Stimulated activated CD8-positive, alpha-beta memory T cell treated with anti-CD3 and anti-CD28 coated beads, Interleukin-7, amount 100 ng/mL, for 1 hour (primary cell): ENCODE measurements at places on chromosomes 6 and 20.

DNA sequence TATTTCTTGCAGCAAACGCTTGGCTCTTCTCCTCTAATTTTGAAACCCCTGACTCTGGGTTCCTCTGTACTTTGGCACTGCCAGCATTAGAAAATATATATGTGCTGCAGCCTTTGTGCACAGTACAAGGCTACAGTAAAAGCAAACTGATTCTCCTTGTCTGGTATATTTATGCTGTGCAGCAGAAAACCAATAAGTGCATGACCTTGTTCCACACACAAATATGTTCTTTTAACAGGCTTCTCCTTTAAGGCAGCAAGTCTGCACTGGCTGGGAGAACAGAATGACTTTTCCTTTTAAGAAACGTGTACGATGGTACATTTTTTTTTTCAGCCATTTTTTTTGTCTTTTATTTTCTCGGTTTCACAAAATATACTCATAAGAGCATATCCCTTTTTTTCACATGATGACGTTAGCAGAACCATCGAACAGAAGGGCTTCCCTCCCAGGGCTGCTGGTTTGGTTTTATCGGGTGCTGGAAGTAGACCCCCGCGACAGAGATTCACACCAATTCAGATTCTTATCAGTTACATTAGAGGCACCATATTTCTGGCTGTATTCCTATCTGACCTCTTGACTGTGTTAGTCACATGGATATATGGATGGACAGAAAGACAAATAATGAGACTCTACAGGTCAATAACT lies 129.9 kb upstream of the ARID1B start:
- DNase-seq = no peak

DNA sequence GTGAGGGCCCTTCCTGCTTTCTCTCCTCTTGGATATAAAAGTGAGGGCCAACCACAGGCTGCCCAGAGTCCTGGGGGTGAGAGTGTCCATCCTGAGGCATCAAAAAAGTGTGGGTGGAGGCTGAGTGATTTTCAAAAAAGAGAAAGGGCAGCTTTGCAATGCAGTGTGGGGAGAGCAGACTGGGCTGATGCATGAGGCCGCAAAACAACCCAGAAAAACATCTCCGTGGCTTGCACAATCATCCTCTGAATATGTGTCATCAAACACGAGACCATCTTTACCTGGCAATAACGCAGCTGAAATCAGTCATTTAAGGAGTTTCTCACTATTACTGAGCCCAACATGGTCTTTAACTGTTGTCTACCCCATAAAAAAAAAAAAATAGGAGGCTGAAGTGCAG lies 191.2 kb upstream of the SOX4 start:
- DNase-seq = no peak

GRCh38 chr6:36683145-36683655 lies 4.7 kb downstream of the CDKN1A start:
- no peak for DNase-seq

DNA sequence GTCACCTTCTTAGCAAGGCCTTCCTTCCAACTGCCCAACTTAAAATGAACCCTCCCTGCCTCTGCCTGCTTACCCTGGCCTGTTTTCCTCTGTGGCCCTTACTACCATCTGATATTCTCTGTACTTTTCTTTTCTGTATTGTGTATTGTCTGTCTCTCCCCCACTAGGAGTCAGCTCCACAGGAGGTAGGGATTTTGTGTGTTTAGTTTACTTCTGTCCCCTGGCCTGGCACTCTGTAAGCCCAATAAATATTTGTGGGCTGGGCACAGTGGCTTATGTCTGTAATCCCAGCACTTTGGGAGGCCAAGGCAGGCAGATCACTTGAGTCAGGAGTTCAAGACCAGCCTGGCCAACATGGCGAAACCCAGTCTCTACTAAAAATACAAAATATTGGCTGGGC lies 72.8 kb downstream of the RIPOR3 start:
- DNase-seq = no peak

DNA sequence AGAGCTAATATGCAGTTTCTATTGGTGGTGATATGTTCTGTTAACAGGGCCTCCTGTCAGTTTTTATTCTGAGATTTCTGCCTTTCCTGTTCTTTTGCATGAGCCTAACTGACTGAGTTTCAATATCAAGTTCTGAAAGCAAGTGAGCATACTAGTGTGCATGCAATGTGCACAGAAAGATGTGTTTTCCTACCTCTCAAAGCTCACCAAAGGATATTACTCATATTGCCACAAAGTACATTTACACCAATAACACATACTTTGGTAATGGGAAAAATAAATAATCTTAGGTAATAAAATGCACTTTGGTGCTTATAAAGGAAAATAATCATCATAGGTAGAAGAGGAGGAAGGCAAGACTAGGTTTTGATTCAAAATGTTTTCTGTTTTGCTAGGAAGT lies 195.0 kb downstream of the KHDC1L start:
- no peak for DNase-seq

- DNase-seq = no peak
Observed at GRCh38 chr6:95572098-95572497, 5.2 kb upstream of the MANEA start.

DNA sequence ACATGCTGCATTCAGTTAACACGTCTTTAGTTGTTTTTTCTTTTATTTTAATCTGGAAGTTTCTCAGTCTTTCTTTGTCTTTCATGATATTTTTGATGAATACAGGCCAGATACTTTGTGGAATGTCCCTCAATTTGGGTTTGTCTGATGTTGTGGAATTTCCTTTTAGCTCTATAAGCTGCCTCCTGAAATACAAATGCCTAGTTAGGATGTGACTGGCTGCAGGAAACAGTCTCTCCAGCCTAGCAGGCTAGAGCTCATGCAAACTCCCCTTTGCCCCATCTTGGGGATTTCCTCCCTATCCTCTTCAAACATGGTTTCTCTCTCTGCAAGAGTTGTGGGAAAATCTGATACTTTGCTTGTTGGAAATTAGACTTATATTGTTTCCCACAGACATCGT lies 89.3 kb upstream of the JAG1 start:
- no peak for DNase-seq

DNA sequence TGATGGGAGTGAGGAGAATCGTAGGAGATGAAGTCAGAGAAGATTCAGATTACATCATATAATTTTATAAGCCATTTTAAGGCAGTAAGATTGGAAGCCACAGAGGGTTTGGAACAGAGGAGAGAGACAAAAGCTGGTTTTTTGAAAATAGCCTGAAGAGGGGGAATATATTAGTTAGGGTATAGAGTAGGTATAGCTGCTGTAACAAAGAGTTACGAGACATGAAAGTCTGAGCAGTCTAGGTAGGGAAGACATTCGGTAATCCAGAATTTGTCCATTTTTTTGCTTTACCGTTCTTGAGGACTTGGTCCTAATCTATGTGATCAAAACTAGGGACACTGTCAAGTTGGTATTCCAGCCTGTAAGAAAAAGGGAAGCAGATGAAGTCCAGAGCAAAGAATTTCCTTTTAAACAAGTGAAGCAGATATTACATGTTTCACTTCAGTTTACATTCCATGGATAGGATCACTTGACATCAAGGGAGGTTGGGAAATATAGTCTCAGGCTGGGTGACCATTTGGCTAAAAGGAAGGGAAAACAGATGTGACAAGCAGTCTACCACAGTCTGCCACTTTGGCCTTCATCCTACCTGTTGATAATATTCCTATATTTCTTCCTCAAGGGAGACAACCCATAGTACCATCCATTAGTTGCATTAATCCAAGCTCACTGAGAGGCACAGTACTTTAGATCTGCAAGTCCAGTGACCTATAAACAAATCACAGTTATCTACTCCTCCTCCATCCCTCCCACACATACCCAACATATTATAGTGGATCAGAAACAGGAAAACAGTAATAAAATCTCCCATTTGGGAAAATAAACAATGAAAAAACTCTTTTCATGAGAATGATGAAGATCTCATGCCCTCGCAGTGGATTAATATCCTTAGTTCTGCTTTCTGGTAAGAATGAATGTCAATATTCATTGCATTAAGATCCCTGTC lies 10.2 kb downstream of the FAM135A start:
- DNase-seq = no peak

DNA sequence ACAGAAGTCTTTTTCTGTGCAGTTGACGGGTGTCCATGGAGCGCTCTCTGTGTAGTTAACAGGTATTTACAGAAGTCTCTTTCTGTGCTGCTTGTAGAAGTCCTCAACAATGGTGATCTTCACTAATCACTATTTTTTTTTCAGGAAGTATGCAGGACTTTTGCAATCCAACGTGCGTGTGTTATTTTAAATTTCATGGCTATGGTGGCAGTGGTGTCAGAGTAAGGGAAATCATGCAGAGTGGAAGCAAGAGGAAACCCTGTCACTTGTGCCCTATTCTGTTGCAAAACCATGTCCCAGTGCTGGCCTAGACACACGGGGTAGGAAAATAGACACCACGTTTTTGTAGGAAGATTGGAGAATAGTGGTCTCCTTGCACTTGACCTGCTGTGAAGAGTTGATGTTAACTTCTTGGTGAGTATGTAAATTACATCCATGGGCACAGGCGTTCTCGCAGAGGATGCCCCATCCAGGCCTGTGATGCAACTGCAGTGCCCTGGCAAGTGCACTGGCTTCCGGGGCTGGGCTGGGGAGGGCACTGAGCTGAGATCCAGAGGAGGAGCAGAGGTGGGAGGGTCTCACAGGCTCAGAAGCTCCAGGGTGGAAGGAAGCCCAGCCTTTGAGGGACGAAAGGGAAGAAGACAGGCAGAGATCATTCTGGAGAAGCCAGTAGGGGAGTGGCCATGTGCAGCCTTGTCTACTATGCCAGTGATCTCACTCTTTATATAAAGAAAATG lies 146.5 kb downstream of the SYCP2 start:
- no peak for DNase-seq

DNA sequence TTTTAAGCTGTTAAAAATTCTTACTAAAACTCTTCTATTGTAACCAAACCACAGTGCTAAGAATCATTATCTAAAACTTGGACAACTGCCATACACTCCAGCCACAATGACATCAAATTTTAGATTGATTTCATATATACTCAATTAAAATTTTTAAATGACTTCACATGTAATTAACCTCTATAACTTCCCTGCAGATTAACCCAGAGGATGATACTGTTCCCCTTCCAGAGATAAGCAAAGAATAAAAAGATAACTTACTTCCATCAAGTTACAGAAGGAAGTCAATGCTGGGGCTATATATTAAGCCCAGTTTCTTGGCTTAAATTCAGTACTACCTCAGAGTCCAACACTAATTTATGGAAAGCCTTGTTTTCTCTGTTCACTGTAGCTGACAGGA lies 71.3 kb downstream of the ARHGAP18 start:
- DNase-seq = no peak

GRCh38 chr6:44221291-44221960 lies 2.0 kb upstream of the SLC29A1 start:
- DNase-seq = peak; percentile 52

GRCh38 chr20:11204926-11205768 lies 531.3 kb upstream of the JAG1 start:
- no peak for DNase-seq

GRCh38 chr6:131755597-131755996 lies 44.8 kb upstream of the CTAGE9 start:
- DNase-seq = no peak

DNA sequence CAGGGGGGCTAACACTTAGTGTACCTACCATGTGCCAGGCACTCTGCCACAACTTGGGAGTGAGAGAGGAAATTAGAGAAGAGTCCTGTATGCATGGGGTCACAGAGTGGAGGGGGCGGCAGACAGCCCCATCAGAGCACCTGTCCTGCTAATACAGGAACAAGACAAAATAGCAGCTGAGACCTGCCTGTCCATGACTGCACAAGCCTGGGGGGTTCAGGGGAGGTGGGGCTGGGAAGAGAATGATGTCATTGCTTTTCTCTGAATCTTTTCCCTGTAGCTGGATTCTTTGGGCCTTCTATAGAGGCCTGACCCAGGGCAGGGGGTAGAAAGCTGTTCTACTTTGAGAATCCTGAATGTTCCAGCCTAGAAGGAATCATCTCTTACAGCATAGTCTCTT lies 37.4 kb downstream of the FOXP4 start:
- no peak for DNase-seq

DNA sequence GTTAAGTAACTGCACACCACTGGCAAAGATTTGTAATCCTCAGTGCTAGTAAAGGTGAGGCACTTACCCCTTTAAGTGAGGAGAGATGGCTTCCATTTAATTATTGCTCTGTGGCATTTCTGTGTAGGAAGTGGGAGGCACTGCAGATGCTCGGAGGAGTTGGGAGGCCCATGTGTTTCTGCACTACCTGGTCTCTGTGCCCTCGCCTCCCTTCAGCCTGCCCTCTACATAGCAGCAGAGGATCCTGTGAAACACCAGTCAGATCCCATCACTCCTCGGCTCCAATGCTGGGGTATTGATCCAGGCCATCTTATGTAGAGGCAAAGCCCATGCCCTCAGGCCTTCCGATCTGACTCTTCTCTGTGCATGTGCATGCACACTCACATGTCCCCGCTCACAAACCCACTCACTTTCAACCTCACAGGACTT lies 67.0 kb downstream of the SLX4IP start:
- DNase-seq = no peak

- no peak for DNase-seq
Observed at GRCh38 chr6:157955675-157956074, 26.0 kb upstream of the SYNJ2 start.

GRCh38 chr20:2745060-2745910 lies 52.7 kb downstream of the EBF4 start:
- no peak for DNase-seq

GRCh38 chr6:142696123-142697000 lies 248.6 kb downstream of the HIVEP2 start:
- no peak for DNase-seq
